ENCODE measurements at places on chromosomes 5 and 9.
A peak's percentile ranks its signal among the peaks of the same experiment; 100 is the strongest.

DNA sequence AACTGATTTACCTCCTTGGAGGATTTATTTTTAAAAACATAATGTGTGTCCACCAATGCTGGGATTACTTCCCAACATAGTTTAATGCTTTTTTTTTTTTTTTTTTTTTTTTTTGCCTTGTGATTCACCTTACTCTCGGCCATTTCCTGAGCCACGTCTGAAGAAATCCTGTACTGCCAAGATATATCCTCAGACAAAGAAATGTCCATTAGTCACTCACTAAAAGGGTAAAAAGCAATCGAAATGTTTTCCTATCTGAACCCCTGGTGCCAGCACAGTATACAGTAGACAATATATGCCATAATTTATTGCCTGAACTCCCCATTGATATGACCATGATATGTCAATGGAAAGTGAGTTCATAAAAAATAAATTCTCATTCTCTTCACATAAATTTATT lies 344.1 kb downstream of the BNC2 start:
- DNase-seq: no peak

- no peak for DNase-seq
Measured at GRCh38 chr5:102722931-102723330, 32.2 kb upstream of the PAM start.

- peak; percentile 25 for DNase-seq
Measured at GRCh38 chr5:145407300-145408047, 427.7 kb downstream of the PRELID2 start.

GRCh38 chr5:150103678-150104549 lies 17.6 kb upstream of the CSF1R start:
- no peak for DNase-seq

- no peak for DNase-seq
Measured at GRCh38 chr5:132025403-132025971, 14.0 kb upstream of the ACSL6 start.

DNA sequence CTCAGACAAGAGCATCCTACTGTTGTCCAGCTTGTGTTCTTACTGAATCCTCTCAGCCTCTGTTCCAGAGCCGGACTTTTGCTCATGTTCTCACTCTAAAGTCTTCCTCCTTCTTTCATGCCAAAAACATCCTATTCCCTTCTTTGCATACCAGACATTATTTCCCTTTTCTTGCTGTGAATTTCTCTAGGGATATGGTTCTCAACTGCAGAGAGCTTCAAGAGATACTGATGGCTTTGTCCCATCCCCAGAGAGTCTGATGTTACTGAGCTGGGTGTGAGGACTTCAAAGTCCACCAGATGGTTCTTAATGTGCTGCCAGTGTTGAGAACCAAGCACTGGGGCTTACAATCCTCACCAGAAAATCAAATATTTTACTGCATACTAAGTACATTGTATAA lies 98.6 kb upstream of the FER start:
- no peak for DNase-seq

GRCh38 chr5:135718651-135719050 lies 115.8 kb upstream of the SLC25A48 start:
- DNase-seq: no peak

GRCh38 chr9:82128011-82128696 lies 139.6 kb downstream of the SPATA31D1 start:
- no peak for DNase-seq

DNA sequence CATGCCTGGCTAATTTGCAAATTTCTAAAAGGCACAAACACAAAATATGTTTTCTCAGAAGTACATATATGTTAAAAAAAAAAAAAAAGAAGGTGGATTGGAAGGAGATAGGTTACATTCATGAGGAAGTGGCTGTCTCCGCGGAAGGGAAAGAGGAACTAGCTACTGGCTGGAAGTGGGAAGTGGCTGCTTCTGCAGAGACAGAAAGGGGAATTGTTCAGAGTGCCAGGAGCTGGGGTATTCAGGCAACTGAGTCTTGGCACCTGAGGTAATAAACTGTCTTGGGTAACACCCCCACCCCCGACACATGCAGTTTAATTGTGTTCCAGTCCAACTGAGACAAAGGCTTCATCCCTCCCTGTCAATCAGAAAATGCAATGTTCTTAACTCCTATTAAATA lies 45.6 kb downstream of the S1PR3 start:
- DNase-seq: no peak
